Fibroblast of lung (primary cell): ENCODE measurements at places on chromosomes 12 and 14. TPM values are rescaled to one million over a fixed set of nuclear protein-coding genes. Genes with fewer than 3 reads are reported as not detected.

The NTS gene
- total RNA-seq, result not detected in 2 replicates

The KRT6C gene
- total RNA-seq, result not detected in 2 replicates

The ACSM4 gene
- not detected in 2 replicates for total RNA-seq

The HSPA2 gene
- total RNA-seq, result 9.9 and 12.8 TPM in 2 replicates

The NEUROD4 gene
- total RNA-seq, result not detected in 2 replicates

The WNT1 gene
- not detected in 2 replicates for total RNA-seq

The CLEC7A gene
- total RNA-seq, result not detected in 2 replicates

The RNASE3 gene
- not detected in 2 replicates for total RNA-seq

The KRT74 gene
- total RNA-seq, result not detected in 2 replicates

The CIROP gene
- total RNA-seq, result 0.17 and 1.0 TPM in 2 replicates

The GARIN6 gene
- not detected in 2 replicates for total RNA-seq

The ART4 gene
- not detected in 2 replicates for total RNA-seq

The KRT8 gene
- total RNA-seq, result 0.66 and 1.5 TPM in 2 replicates

The PRH2 gene
- total RNA-seq, result not detected in 2 replicates

The ALG10B gene
- 1.8 and 3.6 TPM in 2 replicates for total RNA-seq

The OVCH1 gene
- total RNA-seq, result 0.51 and 1.2 TPM in 2 replicates

The PDZRN4 gene
- total RNA-seq, result not detected in 2 replicates

The BICDL1 gene
- under 0.01 TPM in 1 of 2 replicates, not detected in the other for total RNA-seq

The DBX2 gene
- not detected in 2 replicates for total RNA-seq

The BEGAIN gene
- total RNA-seq, result under 0.01 TPM in 2 replicates

The ACOT6 gene
- not detected in 2 replicates for total RNA-seq

The KRT83 gene
- not detected in 2 replicates for total RNA-seq

The ARHGEF40 gene
- total RNA-seq, result 23.6 and 24.7 TPM in 2 replicates

The EMP1 gene
- 27.5 and 53.5 TPM in 2 replicates for total RNA-seq
